ENCODE measurements at places on chromosomes 6 and 20.

- DNase-seq: no peak
Observed at GRCh38 chr6:134278000-134278399, 39.9 kb downstream of the SGK1 start.

GRCh38 chr6:134663800-134664535, 285.9 kb downstream of the ALDH8A1 start:
- no peak for DNase-seq

- DNase-seq: peak; percentile 72
Observed at GRCh38 chr6:39357998-39358686, 35.6 kb upstream of the KCNK16 start.

- DNase-seq: no peak
Observed at GRCh38 chr20:32078791-32079190, 26.7 kb downstream of the HCK start.

DNA sequence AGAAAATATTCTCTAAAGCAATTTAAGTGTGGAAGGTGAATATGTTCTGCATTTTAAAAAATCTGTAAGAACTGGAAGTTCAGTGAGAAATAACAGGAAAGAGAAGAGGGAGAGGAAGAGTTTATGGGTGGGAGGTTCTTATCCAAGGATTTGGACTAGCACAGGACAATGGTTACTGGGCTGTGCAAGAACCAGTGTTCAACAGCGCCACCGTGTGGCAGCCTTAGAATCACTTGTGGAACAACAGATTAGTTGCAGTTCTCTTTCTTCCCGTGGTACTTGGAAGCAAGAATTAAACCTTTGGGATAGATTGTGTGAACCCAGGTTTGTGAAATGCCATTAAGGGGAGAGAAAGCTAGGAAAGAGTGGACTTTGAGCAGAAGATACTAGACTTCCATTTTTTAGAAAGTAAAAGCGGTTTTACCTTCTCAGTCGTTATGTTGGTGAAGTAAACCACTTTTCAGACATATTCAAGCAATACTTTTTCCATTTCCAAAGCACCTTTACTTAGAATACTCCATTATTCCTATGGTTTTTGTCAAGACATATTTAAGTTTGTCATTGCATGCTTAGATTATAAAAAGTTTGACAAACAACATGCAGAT, 436.7 kb downstream of the RNF144B start:
- no peak for DNase-seq

DNA sequence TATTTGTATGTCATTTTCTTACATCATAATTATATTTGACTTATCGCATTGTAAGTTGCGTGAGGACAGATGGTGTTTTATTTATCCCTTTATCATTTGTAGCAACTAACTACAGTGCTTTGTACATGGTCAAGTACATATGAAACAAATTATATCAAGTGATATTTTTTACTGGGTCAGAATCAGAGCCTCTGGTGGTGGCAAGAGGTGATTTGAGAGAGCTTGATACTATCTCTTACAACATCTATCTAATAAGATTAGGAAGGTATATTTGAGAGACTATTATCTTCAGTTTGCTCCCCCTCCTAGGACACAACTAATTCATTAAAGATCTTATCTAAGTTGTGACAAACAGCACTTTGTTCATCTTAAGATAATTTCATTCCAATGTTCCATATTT, 47.7 kb downstream of the BCKDHB start:
- DNase-seq: no peak

- no peak for DNase-seq
Observed at GRCh38 chr6:151341476-151342195, 49.7 kb downstream of the ZBTB2 start.

- DNase-seq: no peak
Observed at GRCh38 chr6:131258010-131258652, 122.9 kb downstream of the AKAP7 start.

DNA sequence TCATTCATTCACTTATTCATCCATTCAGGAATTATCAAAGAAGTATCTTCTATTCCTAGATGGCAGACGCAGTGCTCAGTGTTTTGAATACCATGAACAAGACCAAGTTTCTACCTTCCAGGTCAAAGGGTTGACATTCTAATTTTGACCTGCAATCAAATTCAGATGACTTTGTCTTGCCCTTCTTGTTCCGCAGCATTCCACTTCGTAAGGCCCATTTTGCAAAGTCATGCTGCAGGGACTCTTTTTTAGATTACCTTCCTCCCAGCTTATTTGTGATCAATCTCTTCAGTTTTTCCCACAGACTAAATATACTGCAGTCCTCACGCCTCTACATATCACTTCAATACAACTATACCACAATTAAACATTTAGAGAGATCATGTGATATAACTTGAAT, 7.1 kb upstream of the TAAR1 start:
- DNase-seq: no peak

- no peak for DNase-seq
Observed at GRCh38 chr20:50329981-50330503, 139.4 kb downstream of the CEBPB start.

- DNase-seq: no peak
Observed at GRCh38 chr6:104402572-104402971, 457.1 kb downstream of the HACE1 start.

GRCh38 chr6:154139892-154140291, 100.9 kb downstream of the OPRM1 start:
- no peak for DNase-seq

DNA sequence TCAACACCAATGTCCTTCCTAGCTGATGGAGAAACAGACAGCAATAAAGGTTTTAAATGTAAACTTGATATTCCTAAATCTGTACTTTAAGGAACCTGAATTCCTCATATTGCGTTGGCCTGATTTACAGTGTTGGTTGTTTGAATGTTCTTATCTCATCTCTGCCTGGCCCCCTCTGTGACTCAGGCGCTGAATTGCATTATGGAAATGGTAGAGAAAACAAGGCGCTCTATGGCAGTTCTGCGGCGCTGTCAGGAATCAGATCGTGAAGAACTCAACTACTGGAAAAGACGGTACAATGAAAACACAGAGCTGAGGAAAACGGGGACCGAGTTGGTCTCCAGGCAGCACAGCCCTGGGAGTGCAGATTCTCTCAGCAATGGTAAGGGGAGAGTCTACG, 32.6 kb upstream of the C20orf144 start:
- DNase-seq: no peak

DNA sequence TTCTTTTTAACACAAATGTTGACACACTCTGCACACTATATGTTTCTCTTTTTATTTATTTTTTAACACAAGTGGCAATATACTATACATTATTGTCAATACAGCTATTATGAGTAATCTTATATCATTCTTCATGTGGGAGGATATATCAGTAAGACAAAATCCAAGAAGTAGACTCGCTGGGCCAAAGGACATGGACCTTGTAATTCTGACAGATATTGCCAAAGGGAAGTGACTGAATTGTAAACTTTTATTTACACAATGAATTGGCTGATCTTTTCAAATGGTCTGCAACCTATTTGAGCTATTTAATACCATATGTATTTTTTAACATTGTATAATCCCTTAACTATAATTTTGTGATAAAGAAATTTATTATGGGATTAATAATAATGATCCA, 56.0 kb downstream of the CCDC170 start:
- DNase-seq: no peak

GRCh38 chr6:105882121-105882803, 203.9 kb upstream of the PRDM1 start:
- peak; percentile 27 for DNase-seq

GRCh38 chr6:101490857-101491256, 97.3 kb downstream of the GRIK2 start:
- DNase-seq: no peak

- DNase-seq: no peak
Observed at GRCh38 chr6:30891816-30892538, 7.7 kb downstream of the DDR1 start.

DNA sequence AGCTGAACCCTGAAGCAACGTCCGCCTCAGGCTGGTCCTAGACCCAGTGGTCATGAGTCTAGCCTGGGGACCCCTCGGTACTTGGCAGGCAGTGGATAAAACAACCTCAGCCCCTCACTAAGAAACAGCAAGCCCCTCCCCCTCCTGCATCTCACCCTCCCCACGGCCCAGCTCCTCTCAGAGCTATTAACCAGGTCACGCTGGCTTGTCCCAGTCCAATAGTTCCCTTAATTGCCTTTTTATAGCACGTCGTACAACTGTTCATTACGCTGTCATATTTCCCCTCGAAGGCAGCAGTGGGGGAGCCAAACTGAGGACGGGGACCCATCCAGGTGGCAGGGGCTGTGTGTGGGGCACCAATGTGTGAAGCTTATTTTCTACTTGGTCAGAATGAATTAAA, 8.6 kb upstream of the SLC32A1 start:
- DNase-seq: no peak

DNA sequence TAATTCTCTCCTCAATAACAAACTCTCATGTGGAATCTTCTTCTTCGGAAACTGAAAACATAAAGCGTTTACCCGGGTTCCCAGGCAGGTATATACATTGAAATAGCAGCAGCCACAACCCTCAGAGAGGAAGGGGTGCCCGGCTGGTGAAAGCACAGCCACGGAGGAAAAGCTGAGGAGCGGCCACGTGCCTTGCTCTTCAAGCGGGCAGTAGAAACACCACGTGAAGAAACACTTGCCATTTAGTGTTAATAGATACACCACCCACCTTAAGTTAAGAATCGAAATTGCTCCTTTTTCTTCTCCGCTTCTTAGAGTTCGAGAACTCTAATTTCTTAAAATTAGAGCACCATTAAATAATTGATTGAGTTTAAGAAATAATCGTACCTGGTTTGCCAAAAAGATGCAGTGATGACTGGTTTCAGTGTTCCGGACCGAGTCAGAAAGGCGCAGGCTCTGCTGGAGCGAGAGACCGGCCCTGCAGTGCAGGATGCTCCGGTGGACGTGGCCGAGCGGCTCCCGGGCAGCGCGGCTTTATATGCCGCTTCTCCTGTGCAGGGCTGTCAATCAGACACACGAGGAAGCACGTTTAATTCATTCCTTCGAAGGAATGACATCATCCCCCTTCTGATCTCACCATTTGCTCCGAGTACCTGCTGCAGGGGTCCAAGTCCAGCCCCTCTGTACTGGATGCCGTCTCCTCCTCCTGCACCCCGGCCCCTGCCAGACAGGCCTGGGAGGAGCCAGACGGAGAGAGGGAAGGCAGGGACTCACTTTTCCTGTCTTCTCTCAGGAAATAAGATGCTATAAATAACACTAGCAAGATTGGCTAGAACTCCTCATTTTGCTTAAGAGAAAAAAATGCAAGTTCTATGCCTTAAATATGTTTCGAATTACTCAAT, at the start of gene THBS2:
Gene THBS2 (minus strand): TSS at position 510 of the 902 bp plus-strand sequence. CDS start 3,062 bp downstream, outside the sequence.
- DNase-seq: peak; percentile 93

DNA sequence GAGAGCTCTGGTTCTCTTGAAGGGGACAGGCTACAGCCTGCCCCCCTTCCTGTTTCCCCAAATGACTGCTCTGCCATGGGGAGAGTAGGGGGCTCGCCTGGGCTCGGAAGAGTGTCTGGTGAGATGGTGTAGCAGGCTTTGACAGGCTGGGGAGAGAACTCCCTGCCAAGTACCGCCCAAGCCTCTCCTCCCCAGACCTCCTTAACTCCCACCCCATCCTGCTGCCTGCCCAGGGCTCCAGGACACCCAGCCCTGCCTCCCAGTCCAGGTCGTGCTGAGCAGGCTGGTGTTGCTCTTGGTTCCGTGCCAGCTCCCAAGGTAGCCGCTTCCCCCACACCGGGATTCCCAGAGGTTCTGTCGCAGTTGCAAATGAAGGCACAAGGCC, 9.8 kb downstream of the VEGFA start:
- no peak for DNase-seq

GRCh38 chr6:157779705-157780604, 43.1 kb upstream of the SNX9 start:
- DNase-seq: no peak

- DNase-seq: no peak
Observed at GRCh38 chr20:47740862-47741184, 44.5 kb downstream of the SULF2 start.

- no peak for DNase-seq
Observed at GRCh38 chr6:80289727-80290126, 183.3 kb downstream of the BCKDHB start.

DNA sequence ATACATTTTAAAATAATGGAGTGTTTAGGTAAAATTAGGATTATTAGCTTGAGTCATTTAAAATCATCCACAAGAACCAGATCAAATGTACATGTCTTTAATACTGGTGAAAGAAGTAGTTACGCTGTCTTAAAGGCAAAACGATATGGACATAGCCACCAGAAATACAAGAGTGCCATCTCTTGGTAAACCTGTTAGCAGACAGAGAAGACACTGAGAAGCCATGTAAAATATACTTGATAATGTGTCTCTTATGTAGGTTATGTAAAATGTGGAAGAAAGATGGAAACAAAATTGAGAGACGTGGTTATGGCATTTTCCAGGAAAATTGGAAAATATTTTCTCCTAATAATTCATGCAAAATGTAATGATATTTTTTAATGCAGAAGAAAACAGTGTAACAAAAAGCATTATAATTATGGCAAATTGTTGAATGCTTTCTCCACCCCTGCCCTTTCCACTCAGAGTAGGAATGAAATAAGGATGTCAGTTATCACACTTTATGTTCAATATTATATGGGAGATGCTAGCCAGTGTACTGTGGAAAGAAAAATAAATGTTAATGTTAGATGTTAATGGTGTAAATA, 12.2 kb upstream of the SLC17A2 start:
- no peak for DNase-seq

GRCh38 chr6:75493400-75494064, at the start of gene FILIP1:
Gene FILIP1, minus strand, starts transcription at chr6:75493800. Its CDS starts 78,828 bp downstream, at chr6:75414972.
- DNase-seq: peak; percentile 83

DNA sequence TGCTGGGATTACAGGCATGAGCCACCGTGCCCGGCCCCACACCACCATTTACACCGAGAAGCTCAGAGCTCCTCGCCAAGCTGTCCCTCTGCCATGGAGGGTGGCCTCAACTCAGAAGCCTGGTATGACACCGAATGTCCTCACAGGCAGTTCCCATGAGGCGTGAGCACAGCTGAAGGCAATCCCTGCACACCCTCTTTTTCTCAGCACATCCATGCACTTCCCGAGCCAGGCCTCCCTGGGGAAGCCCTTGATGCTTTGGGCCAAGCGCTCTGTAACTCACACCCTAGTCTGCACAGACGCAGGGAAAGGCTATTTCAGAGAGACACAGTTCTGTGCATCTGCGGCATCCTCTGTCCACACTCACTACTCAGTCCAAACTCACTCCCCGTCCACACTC, 18.4 kb downstream of the THBS2 start:
- DNase-seq: no peak

DNA sequence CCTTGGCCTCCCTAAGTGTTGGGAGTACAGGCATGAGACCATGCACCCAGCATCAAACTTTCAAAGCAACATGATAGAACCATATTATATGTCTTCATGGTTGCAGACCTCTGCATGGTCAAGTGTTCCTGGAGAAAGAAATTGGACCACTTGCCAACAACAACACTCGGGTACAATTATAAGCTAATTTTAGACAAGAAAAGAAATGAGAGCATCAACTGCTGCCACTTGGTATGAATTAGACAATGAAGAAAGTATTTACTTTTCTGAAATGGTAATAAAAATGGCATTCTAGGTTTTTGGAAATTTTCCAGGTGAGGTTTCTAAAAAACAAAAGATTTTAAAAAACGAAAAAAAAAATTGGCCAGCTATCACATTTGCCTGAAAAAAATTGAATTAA, 7.7 kb upstream of the PM20D2 start:
- DNase-seq: no peak

GRCh38 chr6:30075790-30076732, 492 bp upstream of the RNF39 start:
- DNase-seq: no peak

- DNase-seq: no peak
Observed at GRCh38 chr6:66735106-66735890, 1028.3 kb upstream of the EYS start.

- no peak for DNase-seq
Observed at GRCh38 chr6:157089851-157090250, 233.5 kb downstream of the TMEM242 start.
